ENCODE measurements at places on chromosomes 11 and 22.

DNA sequence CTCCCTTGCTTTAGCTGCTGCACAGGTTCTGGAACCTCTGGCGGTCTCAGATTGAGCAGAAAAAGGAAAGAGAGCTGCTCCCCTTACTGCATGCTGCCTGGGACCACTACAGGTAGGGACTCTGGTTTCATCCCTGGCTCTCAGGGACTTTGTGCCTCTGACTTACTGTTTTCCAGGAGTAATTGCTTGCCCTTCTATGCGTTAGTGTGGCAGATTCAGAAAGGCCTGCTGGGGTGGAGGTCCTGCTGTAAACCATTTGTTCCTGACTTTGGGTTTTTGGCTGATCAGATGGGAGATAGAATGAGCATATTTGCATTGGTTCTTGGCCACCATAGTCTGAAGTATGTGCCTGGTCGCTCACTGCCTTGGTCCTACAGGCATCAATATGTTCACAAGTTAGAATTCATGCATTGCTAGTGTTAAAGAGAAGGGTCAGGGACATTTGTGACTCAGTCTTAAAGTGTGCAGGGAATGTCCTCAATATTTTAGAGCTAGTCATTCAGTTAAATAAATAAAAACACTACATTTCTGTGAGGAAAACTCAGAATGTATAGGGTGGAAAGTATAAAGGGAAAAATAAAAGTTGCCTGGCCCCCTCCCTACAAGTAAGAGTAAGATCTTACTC is 78.0 kb downstream of the PISD start:
- DNase-seq, result no peak

DNA sequence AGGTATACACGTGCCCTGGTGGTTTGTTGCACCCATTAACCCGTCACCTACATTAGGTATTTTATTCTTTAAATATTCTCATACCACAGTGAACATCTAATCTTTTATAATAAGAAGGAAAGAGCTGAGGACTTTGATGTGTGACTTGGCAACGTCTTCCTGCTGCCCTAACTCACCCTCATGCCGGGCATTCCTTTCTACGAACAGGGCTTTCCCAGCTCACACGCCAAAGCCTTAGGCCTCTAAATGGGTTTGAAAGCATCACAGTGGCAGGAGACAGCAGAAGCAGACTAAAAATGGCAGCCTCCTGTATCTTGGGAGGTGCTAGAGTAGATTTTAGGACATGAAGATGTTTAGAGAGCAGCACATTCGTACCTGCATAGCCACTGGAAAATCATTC is 52.6 kb downstream of the CLTCL1 start:
- no peak for DNase-seq

DNA sequence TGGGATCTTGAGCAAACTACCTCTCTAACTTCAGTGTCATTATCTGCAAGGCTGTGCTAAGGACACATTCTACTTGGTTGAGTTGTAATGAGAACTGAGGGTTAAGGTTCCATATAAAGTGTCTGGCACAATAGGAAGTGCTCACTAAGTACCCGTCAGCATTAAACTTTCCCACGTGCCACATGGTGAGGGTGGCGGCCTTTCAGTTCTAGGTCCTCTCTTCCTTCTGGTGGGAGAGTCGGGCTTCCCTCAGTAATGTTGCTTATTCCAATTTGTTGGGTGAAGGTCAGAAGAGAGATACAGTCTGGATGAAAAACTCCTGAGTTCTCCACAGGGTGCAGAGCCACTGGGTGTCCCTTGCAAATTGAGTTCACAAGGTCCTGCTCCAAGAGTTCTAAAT is 4.6 kb upstream of the CD6 start:
- DNase-seq, result no peak

DNA sequence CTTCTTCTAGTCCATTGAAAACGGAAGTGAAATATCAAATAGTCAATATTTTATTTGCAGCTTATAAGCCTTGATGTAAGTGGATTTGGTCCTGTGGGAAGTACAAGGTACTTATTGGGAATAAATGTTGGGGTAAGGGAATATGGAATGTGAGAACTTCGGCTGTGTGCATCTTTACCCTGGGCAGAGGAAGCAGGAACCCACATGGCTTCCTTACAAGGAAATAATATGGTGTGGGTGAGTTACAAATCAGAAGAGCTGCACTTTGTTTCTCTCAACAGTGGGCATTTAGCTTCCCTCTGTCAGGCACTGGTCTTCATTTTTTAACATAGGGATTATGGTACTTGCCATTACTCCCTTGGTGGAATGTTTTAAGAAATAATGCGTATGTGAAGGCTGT is 77.9 kb downstream of the SCN3B start:
- no peak for DNase-seq

DNA sequence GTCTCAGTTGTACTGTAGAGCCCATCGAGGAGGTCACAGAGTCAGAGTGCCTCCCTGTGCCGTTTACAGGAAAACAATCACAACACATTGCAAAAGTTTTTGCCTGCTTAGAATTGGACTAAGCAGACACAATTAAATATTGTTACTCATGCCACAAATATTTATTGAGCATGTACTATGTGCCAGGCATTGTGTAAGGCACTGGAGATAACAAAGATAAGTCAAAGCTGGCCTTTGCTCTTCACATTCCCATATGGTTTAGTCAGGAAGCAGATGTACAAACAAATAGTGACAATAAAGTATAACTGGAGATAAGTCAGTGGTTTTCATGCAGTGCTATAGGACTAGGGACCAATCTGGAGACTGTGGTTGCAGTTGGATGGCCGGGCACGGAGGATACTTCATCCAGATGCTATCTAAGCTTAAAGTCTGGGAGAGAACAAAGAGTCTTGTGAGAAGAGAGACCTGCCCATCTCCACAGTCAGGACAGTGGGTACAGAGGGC is 550.7 kb downstream of the INSC start:
- DNase-seq, result no peak
